Fibroblast of gingiva (primary cell): ENCODE measurements at places on chromosomes 5 and 9.
A peak's percentile ranks its signal among the peaks of the same experiment; 100 is the strongest.

- no peak for DNase-seq
Measured at GRCh38 chr5:77620405-77620804, 18.1 kb downstream of the OTP start.

- no peak for DNase-seq
Measured at GRCh38 chr5:172336264-172336663, 52.7 kb upstream of the UBTD2 start.

- DNase-seq = peak; percentile 52
Measured at GRCh38 chr9:117725426-117725887, 21.3 kb downstream of the TLR4 start.

GRCh38 chr5:102901424-102902134 is 146.5 kb downstream of the PAM start:
- no peak for DNase-seq

GRCh38 chr9:34998266-34998665 is 8.7 kb downstream of the DNAJB5 start:
- no peak for DNase-seq

DNA sequence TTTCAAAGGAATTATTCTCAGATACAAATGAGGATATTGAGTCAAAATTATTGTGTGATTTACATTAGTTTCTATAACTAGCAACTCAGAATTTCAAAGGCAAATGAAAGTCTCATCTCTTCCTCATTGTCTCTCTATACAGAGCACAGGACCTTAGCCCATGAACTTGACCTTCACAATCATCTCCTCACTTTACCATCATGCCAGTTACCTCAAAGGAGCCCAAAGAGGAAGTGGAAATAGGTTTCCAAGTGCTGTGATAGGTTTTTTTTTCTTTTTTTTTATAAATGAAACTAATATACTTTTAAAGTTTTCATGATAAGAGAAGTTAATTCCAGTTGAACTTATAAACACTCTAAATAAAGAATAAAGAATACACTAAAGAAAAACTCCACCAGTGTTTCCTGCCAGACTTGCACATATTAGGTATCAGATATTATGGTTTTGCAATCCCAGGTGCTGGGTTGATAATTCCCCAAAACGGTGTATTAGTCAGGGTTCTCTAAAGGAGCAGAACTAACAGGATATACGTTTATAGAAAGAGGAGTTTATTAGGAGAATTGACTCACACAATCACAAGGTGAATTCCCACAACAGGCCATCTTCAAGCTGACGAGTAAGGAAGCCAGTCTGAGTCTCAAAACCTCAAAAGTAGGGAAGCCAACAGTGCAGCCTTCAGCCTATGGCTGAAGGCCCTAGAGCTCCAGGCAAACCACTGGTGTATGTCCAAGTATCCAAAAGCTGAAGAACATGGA is 50.1 kb upstream of the ADAMTS16 start:
- no peak for DNase-seq

DNA sequence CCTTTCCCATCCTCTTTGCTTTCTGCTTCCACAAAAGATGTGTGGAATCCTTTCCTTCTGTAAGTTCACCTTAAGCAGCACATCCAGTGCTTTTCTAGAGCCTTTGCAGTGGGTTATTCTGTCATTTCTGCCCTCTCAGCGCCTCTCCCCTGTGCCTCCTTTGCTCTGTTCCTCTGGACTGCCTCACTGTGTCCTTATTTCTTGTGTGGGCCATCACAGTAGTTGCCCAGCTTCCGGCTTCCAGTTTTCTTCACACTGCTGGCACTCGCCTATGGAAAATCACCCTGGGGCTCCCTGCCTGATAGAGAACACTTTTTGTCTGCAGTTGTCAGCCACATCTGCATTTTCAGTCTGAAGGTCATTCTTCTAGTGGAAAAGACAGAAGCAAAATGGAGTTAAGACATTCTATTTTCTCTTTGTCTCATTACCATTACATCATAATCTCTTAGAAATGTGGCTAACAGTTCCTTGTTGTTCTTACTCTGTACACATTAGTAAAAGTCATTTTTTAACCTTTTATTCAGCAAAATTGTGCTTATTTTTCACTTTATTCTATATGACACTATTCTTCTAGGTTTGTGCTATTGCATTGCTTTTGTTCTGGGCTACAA is 64.1 kb upstream of the ZNF608 start:
- DNase-seq = no peak

DNA sequence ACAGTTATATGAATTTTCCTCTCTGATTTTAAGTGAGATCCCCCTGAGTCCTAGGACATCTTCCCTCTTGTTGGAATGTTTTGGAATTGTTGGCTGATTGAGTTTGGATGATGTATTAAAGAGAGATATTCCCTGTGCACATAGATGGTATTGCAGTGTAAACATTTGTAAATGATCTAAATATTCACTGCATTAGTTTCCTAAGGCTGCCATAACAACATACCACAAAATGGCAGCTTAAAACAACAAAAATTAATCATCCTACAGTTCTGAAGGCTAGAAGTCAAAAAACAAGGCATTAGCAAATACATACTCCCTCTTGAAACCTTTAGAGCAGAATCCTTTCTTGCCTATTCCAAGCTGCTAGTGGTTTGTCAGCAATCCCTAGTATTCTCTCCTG is 38.0 kb upstream of the MROH2B start:
- no peak for DNase-seq

DNA sequence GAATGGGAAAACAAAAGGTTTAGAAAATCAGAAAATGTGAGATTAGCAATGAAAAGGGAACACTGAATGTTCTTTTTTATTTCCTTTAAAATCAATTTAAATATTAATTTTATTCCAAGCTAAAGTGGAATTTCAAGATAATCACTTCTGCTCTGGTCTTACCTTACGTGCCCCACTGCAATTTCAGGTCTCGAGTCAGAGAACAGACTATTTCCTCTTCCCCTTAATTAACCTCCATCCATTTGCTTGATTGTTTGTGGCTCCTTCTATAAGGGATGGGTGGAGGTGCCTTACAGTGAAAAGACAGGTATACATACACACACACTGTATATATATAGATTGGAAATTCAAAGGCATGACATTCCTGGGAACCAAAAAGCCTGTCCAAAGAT is 137.1 kb downstream of the SUSD1 start:
- no peak for DNase-seq
